ENCODE measurements at places on chromosomes 1 and 21.

DNA sequence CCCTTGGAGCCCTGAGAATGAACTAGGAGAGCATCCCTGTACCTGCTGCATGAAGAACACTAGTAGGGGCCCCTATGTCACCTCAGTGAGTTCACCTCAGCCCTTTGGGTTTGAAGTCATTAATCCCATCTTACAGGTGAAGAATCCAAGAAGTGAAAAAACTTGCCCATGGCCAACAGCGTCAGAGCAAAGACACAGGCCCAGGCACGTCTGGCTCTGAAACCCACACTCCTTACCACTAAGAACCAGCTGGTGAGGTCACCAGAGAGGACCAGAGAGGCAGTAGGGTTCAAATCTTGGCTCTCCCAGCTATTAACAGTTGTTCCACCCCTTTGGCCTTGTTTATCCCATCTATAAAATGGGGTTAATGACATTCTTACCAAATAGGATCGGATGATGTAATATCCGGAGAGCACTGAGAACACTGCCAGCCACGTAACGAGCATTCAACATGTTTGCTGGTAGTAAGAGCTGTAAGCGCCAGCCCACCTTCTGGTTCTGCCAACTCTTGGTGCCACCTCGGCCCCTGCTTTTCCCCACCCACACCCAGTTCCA, 8.8 kb downstream of the MATN1 start:
- DNase-seq = no peak

- no peak for DNase-seq
These were observed 340.3 kb downstream of the SEC16B start for GRCh38 chr1:177629526-177629925.

GRCh38 chr1:100989306-100990077, 36.1 kb downstream of the DPH5 start:
- DNase-seq = no peak

DNA sequence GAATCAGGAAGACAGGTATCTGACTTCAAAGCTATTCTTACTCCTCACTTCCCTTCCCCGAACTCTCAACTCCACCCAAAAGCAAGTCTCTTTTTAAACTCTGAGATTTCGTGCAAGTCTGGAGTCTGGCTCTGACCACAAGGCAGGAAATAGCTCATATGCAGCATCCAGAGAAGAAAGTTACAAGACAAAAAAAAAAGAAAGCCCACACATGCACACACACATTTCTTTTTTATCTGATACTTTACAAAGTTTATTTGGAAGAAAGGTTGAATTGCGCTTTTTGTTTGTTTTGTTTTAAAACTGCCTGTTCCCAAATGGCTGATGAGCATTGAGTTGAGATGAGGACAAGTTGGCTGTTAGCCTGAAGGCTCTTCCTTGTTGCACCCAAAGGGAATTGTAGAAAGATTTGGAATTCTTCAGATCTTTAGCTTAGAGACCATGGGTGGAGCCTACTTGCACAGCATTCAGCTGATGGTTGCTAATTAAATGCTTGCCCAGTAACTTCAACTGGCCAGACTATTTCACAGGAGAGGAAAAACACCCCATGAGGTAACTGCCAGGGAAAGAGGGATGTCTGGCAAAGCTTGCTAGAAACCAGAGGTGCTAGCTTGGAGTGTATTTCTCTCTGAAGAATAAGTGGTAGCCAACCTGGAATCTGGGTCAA, 490.3 kb downstream of the TTLL7 start:
- no peak for DNase-seq

- DNase-seq = no peak
These were observed 1632.3 kb downstream of the KCNT2 start for GRCh38 chr1:194975913-194976312.

DNA sequence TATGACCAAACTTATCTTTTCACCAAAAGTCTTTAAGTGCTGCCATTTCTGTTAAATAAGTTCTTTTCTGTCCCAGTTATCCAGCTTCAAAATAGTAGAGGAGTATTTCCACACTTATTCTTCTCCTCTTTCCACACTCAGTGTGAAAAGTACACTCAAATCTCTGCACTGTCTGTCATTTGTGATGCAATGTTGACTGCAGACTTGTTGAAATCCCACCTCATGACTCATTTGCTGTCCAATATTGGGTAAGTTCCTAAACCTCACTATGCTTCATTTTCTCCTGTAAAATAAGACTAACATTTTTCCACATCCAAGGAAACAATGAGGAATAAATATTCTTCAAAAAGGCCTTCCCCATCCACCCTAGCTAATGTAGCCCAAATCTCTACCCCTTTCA, 17.5 kb downstream of the LRRIQ3 start:
- no peak for DNase-seq

GRCh38 chr1:173573596-173573995, 29.3 kb downstream of the SLC9C2 start:
- no peak for DNase-seq

Measured in NCI-H2171 (cell line).